ENCODE measurements at places on chromosomes 6 and 20.

DNA sequence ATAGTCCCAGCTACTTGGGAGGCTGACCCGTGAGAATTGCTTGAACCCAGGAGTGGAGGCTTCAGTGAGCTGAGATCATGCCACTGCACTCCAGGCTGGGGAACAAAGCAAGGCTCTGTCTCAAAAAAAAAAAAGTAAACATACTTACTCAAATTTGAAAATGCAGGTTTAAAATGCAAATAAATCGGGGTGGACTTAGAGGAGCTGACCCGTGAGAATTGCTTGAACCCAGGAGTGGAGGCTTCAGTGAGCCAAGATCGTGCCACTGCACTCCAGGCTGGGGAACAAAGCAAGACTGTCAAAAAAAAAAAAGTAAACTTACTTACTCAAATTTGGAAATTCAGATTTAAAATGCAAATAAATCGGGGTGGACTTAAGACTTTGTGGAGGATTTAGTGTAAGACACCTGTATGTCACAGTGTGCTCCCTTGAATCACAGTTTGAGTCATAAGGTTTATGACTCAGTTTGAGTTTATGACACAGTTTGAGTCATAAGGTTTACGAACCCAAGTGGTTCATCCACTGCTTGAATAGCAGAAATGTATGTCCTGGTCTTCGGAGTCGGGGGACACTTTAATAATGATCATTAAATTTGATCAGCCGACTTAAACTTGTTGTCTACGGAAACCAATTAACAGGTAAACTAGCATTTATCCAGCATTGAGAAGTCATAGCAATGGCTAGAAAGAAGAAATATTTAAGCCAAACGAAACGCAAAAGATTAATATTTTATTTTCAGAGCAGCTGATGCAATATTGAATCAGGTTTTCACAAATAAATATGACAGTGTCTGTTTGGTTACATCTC, 6.8 kb upstream of the MRPS10 start:
- no peak for DNase-seq

DNA sequence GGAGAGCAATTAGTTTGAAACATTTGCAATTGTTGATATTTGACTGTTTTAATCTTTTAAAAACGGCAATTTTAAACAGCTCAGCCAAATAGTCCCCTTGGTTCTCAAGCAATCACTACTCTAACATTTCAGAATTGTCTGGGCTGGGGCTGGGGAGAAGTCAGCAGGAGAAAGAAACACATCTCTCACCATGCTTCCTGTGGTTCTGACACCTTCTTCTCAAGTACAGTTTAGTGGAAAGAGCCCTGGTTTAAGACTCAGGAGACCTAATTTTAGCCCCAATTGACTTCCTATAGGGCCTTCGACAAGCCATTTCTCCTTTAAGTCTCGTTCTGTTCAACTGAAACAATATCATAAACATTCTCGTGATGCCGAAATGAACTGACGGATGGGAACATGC, 168.4 kb upstream of the CDYL start:
- no peak for DNase-seq

GRCh38 chr6:25746968-25747367, 7.6 kb upstream of the SLC17A4 start:
- no peak for DNase-seq

DNA sequence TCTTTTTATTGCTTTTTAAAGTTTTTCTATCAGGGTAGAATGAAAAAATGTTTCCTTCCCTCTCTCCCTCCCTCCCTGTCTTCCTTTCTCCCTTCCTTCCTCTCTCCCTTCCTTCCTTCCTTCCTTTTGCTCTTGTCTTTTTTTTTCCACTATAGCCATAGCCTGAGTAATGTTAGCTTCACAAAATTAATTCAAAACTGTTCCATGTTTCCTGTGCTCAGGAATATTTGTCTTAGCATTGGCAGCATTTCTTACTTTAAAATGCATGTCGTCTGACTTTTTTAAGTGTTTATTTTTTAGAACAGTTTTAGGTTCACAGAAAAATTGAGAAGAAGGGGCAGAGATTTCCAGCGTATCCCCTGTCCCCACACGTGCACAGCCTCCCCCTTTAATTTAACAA, 730.8 kb upstream of the CITED2 start:
- DNase-seq, result no peak

- no peak for DNase-seq
Observed at GRCh38 chr20:37204056-37204455, 24.7 kb upstream of the MROH8 start.

Measured in SHP77 (cell line).